Stimulated activated CD4-positive, alpha-beta T cell treated with anti-CD3 and anti-CD28 coated beads, Interleukin-1b, Interleukin-23, amount 100 ng/mL, for 4 hours (primary cell): ENCODE measurements at places on chromosomes 2 and 18.

DNA sequence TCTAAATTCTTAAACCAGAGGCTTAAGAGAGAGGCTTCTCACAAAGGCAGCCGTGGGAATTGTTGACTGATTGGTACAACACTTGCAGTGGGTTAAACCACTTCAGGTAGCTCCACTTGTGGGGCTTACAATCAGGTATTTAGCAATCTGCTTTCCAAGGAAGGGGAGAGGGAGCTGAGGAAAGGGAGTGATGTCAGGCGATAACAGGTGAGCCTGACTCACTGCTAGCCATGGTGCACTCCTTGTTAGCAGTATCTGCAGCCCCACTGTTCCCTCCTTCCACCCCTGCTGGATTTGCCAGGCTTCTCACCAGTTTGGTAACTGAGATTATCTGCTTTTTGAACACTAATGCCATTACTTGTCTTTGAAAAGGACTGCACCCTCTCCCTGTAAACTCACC, 1056.7 kb upstream of the FANCL start:
- DNase-seq, result no peak

DNA sequence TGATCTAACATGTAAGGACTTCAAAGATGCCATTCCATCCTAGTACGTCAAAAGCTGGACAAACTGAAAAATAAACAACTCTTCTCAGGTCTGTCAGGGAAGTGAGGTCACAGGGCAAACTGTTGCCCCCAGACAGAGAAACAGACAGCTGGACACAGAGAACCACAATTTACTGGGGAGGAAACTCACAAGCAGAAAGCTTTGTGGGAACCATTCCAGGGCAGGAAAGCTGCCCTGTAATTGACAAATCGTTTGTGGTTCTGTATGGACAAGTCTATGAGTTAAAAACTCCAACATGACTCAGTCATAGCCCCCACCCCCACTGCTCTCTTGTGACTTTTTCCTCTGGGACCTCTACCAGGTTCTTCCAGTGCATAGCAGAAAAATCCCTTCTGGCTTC, 28.4 kb downstream of the MCEE start:
- no peak for DNase-seq

DNA sequence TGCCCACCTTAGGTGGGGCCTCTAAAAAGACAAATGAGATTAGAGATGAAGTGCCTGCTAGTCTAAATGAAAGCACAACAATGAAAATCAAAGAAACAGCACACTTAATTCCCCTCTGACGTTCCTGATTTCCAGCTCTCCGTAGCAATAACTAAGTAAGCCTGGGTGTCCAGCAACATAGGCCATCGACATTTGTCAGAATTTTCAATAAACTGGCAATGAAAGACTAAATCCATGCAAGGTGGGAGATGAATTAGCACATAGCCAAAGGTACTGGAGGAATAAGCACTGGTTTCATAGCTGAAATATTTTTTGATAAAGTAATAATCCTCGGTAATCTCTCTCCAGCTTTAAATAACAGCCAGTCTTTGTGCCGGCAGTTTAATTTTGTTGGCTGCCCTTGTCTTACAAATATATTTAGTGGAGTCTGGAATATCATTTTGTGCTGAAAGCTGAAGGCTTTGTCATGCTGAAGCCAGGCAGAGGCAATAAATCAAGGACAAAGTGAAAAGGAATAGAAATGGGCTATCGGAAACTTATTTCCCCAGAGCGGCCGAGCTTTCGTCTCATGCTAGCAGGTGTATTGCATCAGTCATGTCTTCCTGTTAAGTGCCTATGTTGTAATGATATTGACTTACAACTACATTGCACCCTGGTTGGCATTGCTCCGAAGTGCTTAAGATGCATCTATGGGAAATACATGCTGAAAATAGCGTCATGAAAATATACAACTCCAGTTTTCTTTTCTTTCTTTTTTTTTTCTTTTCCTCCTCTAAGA, 790.1 kb downstream of the CNTNAP5 start:
- no peak for DNase-seq

DNA sequence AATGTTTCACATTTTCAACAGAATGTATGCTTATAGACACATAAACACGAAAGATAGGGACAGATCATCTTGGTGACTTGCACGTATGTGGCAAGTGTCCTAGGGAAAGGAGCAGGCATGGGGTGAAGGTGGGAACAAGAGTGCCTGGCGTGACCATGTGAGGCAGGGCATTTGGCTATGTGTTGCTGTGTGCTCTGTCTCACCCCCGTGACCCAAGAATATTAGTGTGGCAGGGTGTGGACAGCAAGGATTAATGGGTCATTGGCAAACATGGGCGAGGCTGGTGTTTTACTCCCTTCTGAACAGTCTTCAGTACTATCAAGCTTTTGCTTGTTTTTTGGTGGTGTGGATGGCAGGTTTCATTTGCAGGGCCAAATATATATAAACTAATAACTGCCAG, 1.3 kb upstream of the VWA3B start:
- no peak for DNase-seq

GRCh38 chr18:3468833-3469232, 18.9 kb downstream of the TGIF1 start:
- no peak for DNase-seq

DNA sequence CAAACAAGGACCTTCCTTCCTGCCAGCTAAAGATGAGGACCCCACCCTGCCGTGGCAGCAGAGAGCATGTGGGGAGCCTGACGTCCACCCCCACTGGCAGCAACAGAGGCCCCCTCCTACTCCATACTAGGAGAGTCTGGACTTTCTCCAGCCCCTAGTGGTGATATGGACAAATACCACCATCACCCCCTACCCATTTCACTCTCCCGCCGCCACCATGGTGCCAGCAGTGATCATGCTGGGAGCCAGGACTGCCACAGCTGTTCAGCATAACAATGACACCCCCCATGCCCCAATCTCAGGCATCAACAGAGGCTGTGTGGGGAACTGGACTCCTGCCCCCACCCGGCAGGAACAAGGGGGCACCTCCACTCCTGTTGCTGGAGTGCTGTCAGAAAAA, 42.7 kb upstream of the ATP9B start:
- no peak for DNase-seq

DNA sequence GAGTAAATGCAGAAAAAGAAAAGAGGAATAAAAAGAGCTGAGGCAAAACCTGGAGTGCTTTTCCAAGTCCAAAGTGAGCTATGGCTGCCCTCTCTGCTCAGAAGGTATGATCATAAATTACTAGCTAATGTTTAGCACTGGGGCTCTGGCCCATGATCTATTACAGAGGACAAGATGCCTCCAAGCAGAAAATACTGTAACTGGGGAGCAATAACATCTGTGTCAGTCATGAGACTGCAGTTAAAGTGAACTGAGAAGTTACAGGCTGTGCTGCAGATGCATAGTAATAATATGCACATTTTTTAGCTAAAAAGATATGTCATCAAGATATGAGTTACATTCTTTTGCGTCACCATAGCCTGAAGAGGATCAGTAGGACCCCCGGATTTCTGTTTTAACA, 209.4 kb upstream of the RBBP8 start:
- DNase-seq, result no peak

DNA sequence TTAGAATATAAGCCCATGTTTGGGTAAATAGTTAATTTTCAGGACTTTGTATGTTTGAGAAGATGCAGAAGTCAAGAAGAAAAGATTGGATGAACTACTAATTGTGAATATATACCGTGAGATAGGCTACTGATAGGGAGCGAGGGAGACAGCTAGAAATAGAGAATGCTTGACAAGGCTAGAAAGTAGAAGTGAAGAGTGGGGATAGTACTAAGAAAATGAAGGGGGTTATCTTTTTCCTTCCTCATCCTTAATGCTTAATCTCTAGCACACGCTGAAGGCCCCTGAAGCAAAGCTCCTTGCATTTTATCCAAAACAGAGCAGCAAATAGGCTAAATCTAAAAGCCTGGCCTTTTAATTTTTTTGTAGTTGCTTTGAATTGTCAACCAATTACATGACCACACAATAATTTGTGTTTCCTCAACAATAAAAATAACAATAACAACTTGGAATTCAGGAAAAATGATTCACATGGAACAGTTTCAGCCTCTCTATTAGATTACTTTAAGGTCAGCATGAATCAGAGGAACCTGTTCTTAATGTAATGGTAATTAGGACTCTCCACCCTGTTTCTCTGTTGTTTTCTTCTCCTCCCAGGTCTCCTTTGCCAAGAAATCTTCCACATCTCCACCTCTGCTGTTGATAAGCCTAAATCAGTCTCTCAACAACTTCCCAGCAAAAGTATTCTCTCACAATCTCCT, 1071.3 kb upstream of the ZEB2 start:
- no peak for DNase-seq

DNA sequence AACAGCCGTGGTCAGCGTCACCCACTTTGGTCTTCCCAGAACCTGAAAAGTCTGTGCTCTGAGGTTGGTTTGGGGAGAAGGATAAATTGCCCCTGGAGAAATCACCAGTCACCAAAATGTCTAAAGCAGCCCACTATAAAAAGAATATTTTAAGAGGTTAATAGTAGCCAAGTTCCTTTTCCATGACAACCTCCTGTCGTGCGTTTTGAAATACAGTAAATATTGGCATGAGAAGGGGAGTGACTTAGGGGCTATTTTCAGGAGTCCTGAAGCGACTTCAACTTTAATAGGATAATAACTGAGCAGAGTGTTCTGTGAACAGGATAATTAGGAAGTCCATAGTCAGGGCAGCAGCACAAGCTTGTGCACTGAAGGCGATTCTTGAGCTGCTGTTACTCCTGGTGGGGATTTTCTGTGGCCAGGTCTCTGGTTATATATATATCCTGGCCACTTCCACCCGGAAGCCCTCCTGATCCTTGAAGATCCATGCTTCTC, 49.3 kb downstream of the RNF144A start:
- DNase-seq, result no peak

- DNase-seq, result no peak
These were observed 5.2 kb downstream of the NCAPH start for GRCh38 chr2:96340493-96341414.

GRCh38 chr2:239263669-239264491, 136.9 kb downstream of the HDAC4 start:
- DNase-seq, result no peak

DNA sequence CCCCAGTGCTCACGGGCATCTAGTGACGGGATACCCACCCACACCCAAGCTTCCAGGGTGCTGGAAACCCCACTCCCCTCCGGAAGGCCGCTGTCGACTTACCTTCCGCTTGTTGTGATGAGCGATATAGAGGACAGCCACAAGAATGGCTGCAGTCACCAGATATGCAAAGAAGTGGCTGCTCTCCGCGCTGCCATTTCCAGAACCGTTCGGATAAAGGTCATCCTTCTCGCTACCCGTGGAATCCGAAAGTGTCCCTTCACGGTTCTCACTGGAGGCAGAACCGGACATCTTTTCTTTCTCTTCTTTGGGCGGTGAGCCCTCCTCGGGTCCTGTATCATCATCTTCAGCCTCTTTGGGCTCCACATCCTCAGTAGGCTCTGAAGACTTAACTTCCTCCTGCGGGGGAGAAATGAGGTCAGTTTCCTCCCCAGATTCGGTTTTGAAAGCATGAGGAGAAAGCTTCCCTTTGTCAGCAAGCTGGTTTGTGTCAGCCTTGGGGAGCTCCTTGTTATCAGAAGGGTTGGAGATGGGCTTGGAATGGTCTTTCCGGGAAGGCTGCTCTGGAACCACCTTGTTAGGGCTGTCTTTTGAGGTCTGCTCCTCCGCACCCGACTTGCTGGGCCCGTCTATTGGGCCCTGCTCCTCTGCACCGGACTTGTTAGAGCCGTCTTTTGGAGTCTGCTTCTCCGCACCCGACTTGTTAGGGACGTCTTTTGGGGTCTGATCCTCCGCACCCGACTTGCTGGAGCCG, 1.2 kb downstream of the TGOLN2 start:
- DNase-seq, result no peak

DNA sequence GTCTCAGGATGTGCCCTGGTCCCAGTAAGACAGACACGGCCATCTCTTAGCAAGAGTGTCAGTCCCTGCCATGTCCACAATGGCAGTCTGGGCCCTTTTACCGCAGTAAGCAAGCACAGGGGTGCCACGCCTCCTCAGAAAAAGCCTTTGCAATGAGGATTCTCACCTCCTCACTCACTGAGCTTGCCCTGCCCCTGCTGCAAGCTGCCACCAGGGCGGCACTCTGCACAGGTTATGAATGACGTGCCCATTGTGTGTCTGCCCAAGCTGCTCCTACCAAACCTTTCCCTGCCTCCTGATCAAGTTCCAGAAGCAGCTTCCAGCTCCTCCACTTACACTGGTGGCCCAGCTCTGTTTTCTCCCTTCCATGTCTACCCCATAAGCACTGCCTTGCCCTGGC, 23.3 kb downstream of the ERCC3 start:
- DNase-seq, result no peak

DNA sequence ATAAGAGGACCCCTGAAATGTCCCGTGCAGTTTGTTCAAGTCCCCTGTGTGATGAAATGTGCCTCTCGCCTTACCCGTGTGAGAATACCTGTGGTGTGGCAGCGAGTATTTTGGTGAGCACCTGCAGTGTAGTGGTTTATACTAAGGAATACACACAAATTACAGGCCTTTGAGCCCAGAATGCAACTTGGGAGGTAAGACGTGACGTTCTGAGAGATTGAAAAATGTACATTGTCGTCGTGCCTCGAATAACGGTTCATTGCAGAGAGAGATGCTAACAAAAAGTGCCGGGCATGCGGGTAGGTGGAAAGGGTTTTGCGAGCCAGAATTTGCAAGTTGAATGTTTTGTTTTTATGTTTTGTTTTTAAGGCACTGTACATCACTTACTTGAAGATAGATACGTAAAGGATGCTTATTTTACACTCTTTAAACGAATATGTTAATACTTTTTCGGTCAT, 867 bp downstream of the RBBP8 start:
- DNase-seq, result no peak

DNA sequence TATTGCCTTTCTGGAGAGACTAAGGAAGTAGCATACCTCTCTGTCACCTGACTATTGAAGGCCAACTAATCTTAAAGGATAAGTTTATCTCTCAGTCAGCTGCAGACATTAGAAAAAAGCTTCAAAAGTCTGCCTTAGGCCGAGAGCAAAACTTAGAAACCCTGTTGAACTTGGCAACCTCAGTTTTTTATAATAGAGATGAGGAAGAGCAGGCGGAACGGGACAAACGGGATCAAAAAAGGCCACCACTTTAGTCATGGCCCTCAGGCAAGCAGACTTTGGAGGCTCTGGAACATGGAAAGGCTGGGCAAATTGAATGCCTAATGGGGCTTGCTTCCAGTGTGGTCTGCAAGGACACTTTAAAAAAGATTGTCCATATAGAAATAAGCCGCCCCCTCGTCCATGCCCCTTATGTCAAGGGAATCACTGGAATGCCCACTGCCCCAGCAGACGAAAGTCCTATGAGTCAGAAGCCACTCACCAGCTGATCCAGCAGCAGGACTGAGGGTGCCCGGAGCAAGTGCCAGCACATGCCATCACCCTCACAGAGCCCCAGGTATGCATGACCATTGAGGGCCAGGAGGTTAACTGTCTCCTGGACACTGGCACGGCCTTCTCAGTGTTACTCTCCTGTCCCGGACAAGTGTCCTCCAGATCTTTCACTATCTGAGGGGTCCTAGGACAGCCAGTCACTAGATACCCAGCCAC, 61.5 kb upstream of the FAM98A start:
- DNase-seq, result no peak

- no peak for DNase-seq
These were observed 369.0 kb upstream of the CWC22 start for GRCh38 chr2:180376066-180376465.

- DNase-seq, result no peak
These were observed 88.1 kb downstream of the TNFRSF11A start for GRCh38 chr18:62413206-62413605.
